ENCODE measurements at places on chromosomes 7 and 10. TPM values are rescaled to one million over a fixed set of nuclear protein-coding genes. Genes with fewer than 3 reads are reported as not detected.

GPR26 gene
- total RNA-seq, result not detected

GPC2 gene
- 1.2 TPM for total RNA-seq

ZNF853 gene
- total RNA-seq, result 4.1 TPM

NUDCD3 gene
- total RNA-seq, result 68.9 TPM

OR6V1 gene
- total RNA-seq, result not detected

CRYGN gene
- 1.5 TPM for total RNA-seq

- no peak for DNase-seq
These were observed 63.1 kb upstream of the RAPGEF5 start for GRCh38 chr7:22420008-22420407.

DNA sequence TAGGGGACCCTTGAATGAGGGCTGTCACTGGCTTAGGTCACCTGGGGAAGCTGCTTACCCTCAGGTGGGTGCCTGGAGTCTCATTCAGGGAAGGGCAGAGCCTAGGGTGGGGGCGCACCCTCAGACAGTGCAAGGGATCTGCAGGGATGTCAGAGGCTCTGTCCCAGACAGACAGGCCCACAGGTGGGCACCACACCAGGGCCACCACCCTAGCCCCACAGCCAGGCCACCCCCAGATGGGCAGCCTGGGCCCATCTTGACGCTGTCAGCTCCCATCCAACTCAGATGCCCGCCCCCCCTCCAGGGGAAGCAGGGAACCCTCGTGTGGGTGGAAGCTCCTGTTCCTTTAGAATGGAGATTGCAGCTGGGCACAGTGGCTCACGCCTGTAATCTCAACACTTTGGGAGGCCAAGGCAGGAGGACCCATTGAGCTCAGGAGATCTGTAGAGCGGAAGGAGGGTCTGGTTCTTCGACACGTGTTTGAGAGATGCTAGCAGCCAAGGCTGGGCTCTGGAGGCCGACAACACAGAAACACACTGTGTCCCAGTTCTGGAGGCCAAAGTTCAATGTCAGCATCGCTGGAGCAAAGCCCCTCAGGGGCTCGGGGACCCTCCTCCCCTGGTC, 58.5 kb upstream of the DNAJB6 start:
- DNase-seq, result no peak

DNA sequence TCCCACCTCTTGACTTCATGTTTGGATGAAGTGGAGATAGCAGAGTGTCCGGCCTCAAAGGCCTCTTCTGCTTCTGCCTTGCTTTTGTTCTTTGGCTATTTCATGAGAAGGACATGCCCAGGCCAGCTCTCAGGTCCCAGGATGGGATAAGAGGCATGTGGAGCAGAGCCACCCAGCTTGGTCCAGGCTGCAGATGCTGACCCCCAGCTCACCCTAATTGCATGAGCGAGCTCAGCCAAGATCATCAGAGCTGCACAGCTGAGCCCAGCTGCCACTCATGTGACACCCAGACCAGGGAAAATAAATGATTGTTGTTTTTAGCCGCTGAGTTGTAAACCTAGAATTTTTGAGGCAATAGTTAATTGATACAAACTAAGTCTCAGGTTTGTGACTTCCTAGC, 230.0 kb downstream of the PHF14 start:
- no peak for DNase-seq

DNA sequence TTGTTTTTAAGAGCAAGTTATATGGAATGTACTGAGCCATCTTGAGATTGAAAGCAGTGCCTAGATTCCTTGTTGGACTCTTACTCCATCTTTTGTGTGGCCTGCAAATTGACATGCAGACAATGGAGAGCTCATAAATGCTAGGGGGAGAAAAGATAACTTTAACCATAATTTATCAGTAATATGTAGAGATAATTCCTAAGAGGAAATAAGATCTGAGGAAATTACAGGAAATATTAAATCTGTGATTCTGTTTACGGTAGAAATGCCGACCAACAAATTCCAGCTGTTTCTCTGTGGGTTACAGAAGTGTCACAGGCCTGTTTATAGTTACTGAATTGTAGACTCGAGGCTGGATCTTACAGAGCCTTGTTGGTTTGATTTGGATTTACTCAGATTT, 348.0 kb downstream of the SUGCT start:
- DNase-seq, result no peak

DNA sequence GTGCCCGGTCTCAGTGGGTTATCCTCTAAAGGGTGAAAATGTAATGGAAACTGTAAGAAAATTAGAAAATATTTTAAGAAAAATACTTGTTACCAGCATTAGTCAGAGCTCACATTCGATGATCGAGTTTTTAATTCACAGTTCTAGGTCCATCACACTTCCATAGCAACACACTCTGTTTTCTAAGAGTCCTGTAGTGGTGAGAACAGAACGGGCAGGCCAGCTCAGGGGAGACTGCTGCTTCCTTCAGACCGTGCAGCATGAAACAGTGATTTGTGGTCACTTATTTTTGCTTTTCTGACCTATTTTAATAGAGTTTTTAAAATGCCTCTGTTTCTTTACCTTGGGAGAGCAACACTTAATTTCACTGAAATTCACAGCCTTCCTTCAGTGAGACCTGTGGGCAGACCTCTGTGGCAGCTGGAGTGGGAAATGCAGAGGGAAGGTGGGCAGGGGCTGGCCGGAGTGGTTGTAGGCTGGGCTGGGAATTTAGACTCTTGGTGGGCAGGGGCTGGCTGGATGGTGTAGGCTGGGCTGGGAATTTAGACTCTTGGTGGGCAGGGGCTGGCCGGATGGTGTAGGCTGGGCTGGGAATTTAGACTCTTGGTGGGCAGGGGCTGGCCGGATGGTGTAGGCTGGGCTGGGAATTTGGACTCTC, 1.5 kb downstream of the SUN1 start:
- no peak for DNase-seq

DNA sequence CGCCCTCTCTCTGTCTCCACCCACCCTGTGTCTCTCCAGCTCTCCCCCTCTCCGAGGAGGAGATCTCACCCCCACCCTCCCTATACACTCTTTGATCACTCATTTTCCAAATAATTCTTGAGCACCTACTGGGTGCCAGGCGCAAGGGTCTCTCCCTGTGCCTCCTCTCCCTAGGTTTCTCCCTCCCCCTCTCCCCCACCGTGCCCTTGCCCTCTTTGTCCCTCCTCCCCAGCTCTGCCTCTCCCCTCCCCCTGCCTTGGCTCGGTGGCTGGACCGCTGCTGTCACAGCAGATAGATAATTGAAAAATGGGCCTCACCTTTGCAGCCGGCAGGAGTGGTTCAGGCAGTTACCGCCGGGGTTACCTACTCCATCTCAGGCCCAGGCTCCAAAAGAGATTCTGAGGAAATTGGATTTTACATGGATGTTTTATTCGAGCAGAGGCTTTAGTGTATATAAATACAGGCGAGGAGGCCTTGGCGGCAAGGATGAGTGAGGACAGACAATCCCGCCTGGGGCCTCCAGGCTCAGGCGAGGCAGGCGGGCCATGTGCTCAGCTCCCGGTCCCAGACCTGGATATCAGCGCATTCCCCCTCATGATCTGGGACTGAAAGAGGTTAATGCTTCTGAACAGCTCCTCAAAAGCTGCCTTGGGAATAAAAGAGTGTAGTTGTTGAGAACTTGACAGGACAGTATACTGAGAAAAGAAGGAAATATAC, 60.8 kb upstream of the BTRC start:
- DNase-seq, result no peak

- DNase-seq, result no peak
These were observed 138.4 kb upstream of the NFE2L3 start for GRCh38 chr7:26013551-26014083.

- DNase-seq, result no peak
These were observed 189.6 kb upstream of the NRP1 start for GRCh38 chr10:33524041-33524440.

GRCh38 chr7:69790977-69791724, 192.9 kb downstream of the AUTS2 start:
- no peak for DNase-seq

DNA sequence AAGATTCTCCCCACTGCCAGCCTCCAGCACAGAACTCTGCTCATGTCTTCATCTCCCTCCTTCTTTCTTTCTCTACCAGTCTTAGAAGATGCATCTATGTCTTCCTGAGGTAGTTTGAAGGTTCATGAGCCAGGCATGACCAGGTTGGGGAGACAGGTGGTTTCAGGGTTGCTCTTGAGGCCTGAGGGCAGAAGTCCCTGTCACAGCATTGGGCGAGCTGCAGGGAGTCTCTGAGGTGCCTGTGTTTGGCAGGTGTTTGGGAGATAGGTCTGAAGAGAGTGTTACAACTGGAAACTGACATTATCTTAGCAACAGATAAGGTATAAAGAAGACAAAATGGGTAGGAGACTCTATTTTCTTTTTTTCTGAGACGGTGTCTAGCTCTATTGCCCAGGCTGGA, 18.7 kb downstream of the PRSS2 start:
- DNase-seq, result no peak

DNA sequence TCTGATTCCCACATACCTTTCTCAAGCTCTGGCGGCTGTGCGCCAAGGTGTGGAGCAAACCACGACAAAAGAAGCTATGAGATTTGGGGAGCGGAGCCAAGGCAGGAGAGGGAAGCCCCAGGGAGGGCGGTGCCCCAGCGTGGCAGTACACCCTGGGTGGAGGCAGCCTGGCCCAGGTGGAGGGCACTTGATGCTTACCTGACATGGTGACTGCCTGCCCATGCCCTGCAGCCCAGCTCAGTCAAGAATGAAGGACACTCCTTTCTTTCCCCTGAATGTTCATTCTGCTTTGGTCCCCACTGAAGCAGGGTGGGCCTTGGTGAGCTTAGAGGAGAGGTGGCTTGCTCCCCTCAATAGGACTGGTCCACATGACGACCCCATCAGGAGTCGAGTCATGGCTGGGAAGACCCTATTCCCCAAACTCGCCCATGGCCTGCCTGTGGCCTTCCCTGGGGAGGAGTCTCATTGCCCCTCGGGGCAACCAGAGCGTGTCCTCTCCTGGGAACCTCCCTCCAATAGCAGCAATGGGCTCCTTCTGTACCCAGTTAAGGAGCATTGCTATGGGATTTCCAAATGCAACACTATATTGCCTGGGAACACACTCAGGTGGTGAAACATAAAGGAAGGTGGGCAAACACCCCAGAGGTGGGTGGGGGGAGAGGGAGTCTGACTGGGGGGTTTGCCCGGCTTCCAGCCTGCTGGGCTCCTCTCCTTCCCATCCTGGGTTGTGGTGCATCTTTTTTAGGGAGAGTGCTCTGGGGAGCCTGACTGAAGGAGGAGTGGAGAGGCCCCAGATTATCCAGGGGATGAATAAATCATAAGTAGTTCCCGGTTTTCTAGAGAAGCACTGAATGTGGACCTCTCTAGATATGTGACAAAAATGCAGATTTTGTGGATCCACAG, 22.7 kb downstream of the RAMP3 start:
- DNase-seq, result peak; percentile 64

DNA sequence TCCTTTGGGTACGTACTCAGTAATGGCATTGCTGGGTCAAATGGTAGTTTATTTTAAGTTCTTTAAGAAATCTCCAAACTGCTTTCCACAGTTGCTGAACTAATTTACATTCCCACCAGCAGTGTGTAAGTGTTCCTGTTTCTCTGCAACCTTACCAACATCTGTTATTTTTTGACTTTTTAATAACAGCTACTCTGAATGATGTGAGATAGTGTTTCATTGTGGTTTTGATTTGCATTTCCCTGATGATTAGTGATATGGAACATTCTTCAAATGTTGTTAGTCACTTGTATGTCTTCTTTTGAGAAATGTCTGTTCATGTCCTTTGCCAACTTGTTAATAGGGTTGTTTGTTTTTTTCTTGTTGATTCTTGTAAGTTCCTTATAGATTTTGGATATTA, 558.9 kb downstream of the SH2D4B start:
- no peak for DNase-seq

DNA sequence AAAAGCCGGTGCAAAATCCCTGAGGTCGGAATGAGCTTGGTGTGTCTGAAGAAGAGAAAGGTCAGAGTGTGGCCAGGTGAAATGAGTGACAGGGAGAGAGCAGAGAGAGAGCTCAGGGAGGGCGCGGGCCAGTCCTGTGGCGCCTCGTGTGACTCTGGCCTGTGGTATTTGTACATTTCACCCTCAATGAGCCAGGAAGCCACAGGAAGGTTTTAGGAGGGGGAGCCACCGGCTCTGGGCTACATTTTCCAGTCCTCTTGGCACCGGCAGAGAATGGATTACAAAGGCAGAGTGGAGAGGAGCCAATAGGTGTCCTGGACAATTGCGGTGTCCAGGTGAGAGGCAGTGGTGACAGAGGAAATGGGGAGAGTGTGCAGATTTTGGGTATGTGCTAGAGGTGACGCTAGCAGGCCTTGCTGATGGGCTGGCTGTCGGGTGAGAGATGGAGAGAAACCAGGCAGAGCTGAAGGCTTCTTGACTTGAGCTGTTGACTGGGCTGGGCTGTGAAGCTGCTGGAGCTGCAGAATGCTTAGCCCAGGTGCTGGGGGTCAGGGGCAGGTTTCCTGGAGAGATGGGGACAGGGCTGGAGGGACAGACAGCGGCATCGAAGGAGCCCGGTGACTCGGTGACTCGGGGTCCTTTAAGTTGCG, 38.1 kb downstream of the COL13A1 start:
- DNase-seq, result no peak

- DNase-seq, result no peak
These were observed 117.5 kb upstream of the AGK start for GRCh38 chr7:141433698-141434097.

DNA sequence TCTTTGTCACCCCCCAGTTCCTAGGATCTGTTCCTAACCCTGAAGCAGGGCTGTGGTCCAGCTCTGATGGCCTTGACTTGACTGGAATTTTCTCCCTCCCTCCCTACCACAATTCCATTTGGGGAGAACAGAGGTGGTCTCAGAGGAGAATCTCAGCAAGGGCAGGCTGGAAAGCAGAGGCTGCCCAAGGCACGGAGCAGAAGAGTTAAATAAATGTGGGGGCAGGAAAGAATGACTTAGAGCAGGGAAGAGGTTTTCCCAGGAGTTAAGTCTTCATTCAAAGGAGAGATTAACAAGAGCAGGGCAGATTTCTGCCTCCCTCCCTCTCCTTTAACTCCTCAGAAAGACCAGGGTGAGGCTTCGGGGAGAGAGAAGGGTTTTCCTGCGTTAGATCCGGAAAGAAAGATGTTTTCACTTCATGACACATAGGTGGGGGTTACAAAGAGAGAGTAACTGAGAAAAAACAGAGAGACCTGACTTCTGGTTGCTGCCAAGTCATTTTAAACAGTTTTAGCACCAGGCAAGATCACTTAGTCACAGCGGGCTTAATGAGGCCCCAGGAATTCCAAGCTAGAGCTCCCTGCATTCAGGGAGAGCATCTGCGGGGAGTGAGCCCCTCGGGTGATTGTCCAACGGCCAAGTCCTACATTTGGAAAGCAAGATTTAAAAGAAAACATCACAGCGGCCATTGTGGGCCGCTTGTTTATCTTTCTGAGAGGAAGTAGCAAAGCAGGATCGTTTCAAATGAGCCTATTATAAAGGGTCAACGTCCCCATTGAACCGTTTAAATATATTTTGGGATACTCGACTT, 78.7 kb downstream of the ARHGAP22 start:
- no peak for DNase-seq
